ENCODE measurements at places on chromosomes 5 and 9.

DNA sequence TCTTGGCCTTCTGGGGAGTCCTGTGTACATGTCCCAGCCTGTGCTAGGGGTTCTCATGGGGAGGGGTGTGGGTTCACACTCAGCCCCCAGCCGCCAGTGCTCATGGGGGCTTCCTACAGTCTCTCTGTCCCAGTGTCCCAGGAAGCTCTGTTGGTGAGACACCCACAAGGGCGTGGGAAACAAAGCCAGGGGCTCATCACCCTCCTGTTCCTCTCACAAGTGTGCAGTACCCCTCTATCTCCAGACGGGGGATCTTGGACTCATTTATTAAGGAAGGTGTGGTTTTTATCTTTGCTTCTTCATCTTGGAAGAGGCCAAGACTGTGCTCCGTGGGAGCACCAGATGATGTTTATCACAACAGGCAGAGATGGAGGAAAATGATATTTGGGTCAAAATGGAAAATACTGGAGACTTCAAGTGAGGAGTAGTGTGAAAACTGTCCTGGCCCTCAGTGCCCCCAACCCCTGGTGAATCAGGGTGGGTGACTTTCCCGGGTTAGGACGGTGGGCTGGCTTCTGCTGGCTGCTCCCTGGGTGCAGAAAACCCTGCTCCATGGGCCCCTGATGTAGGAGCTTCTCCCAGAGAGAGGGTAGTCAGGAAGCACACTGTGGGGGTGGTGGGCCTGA lies 15.2 kb downstream of the TMEM171 start:
- DNase-seq: no peak

DNA sequence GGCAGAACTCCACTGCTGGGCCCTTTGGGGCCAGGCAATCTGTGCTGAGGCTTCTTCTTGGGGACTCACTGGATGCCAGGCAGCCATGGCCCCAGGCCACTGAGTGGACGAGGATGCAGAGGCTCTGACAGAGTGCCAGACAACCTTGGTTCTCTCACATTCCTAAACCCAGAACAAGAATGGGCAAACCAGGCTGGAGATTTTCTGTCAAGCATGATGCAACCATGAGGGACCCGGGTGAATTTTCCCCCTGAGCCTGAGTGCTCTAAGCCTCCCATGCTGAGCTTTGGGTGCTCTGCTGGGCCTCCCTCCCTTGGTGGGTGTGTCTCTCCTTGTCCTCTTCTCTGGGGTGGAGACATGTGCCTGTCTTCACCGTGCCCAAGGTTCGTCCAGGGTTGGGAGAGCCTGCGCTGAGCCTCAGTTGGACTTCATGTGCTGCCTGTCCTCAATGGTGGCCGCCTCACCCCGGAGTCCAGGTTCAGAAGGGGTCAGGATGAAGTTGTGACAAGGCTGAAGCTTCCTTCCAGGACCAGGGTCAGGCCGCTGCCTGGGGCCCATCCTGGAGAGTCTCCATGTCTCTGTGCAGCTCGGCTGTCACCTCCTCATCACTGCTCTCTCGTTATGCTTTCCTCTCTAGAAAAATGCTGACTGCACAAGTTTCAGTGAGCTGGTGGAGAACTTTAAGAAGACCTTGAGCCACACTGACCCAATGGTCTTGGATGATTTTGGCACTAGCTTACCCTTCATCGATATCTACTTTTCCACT lies 24.1 kb downstream of the PITX1 start:
- DNase-seq: no peak

DNA sequence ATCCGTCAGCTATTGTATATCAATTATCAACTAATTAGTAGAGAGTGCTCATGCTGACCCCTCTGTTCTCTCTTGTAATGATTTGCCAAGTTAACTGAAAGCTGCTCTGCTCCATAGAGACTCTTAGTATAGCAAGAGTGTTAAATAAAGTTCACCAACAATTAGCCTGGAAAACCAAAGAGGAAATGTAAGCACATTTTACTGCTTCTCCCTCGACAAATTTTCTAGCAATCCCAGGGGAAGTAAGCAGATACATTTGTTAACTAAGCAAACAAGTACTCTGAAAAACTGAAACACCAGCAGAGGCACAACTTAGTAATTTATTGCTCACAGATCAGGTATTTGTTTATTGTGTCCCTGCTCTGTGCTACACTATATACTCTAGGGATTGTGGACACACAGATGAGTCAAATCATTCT lies 162.2 kb downstream of the GLIS3 start:
- no peak for DNase-seq

DNA sequence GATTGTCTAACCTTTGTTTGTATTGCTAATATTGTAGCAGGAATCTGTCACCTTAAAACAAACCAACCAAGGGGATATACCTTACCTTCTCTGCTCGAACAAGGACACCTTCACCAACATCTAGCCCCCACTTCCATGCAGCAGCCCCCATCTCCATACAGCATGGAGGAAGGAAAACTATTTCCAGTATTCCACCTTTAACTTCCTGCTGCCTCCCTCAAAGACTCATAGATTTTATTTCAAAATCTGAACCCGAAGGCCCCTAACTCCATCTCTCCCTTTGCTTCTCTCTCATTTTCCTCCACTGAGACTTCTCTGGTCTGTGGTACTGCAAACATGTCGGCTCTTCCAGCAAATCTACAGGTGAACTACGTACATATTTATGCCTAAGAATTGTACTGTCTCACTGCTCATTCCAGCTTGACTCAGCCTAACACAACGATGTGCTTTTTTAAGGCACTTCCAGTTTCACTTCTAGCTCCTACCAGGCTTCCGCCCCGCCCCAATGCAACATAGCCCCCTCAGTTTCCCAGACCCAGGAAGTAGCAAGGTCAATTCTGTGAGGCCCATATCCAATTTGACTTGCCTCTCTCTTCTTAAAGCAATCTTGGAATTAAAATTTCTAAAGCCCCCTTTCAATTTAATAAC lies 70.7 kb upstream of the RNF38 start:
- DNase-seq: peak; percentile 63

GRCh38 chr9:98610711-98611110 lies 98.0 kb downstream of the GABBR2 start:
- DNase-seq: no peak

DNA sequence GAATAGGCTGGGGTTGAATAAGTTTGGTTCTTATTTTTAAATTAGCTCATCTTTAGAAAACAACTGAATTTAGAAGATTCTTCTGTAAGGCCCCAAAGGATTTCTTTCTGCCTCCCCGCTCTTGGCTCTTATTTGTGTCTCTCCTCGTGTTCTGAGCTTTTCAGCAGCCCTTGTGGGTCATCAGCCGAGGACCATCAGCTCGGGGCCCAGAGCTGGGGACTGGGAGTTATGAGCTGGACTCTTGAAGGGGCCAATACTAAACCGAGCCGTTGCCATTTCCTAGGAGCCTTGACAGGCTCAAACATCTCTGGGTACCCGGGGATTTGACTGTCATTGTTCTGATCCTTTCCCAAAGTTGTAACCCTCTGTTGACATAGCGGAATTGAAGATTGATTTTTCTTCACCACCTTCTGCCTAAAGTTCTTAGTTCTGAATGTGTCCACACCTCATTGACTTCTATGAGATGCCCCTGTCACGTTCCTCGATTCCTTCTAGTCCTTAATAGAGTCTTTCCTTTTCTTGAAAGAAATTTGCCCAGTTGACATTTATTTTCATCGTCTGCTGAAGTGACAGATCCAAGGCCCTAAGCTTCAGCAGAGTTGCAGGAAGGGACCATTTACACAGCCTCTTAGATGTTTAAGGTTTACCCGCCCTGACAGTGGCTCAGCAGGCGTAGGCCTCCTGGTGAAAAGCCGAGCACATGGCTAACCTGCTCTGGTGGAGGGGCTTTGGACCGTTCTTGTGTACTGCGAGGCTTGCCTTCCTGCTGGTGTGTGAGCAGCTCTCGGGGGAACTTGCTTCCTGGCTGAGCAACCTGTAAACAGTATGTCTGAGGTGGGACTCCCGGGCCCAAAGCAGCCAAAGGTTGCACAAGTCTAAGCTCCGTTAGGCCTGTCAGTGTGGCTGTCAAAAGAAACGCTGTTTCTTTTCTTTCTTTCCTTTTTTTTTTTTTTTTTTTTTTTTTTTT lies 24.0 kb downstream of the ABL1 start:
- no peak for DNase-seq

- DNase-seq: no peak
Observed at GRCh38 chr5:169294621-169295020, 6.3 kb downstream of the SLIT3 start.

DNA sequence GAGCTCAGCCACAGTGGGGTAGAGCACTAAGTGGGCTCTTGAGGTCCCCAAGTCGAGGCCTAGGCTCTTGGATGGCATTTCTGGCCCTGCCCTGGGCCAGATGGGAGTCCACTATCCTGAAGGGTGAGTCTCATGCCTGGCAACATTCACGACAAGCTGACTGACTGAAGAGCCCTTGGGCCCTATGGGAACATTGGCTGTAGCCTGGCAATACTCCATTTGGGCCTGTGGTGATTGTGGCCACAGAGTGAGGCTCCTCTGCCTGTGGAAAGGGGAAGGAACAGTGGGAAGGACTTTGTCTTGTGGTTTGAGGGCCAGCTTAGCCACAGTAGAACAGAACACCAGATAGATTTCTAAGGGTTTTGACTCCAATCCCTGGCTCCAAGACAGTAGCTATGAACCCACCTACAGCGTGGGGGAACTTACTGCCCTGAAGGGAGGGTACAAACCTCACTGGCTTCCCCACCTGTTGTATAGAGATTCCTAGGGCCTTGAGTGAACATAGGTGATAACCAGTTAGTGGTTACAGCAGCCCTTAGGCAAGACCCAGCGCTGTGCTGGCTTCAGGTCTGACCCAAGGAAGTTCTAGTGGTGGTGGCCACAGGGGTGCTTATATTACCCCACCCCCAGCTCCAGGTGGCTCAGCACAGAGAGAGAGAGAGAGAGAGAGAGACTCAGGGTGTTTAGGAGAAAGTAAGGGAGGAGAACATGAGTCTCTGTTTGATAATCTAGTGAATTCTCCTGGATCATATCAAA lies 72.4 kb downstream of the KIAA0825 start:
- DNase-seq: no peak

- DNase-seq: no peak
Observed at GRCh38 chr5:140953234-140953633, 13.0 kb upstream of the PCDHAC2 start.

DNA sequence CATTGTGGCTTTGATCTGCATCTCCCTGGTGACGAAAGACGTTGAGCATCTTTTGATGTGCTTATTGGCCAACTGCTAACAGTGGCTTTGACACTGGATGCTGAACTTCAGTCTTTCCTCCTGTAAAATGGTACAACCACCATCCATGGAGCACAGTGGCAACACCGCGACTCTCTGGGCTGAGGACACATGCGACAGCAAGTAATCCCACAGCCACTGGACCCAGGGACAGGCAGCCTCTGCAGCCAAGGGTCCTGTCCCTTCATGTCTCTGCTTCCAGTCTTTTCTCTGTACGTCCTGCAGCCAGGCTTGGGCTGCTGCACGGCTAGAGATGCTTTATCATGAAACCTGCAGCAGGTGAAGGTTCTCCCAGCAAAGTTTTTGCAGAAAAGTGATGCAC lies 83.5 kb downstream of the DAP start:
- no peak for DNase-seq

DNA sequence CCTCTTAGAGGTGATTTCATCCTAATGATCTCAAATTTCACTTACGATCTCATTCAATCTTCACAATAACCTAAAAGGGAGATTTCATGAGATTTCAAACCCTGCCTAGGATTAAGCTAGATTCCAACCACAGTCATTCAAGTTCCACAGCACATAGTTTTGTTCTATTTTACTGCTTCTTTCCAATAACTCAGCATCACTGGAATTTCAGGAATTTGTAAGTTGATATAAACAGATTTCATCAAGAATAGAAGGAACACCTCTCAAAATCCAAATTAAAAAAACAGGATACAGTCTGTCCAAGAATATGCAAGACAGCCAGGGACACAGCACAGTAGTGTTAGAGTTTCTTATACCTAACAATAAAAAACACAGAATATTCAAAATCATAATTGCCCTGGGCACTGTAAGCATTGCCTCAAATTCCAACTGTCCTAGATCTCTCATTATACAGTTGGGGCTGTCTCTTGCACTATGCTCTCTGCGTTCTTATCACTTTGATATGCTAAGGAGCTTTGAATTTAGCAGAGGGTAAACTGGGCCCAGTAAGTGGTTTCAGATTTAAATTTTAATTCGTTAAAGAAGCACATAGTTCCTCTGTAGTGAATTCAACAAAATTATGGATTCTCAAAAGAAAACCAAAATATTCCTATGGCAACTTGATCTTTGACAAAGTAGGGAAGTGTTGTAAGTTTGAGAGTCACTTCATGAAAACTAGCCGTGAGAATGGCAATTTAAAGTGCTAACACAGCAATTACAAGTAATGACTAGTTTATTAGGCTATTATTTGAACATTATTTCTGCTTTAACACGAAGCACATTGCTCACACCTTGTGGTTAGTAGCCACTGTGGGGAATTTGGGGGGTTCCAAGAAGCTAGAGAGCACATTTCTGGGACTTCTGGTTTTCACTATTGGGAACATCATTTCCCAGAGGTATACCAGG lies 478.6 kb upstream of the C9orf72 start:
- DNase-seq: no peak

GRCh38 chr5:140664359-140665119 lies at the start of gene WDR55:
WDR55 (plus strand) TSS chr5:140664904; CDS start chr5:140664913, 9 bp downstream.
- peak; percentile 96 for DNase-seq

DNA sequence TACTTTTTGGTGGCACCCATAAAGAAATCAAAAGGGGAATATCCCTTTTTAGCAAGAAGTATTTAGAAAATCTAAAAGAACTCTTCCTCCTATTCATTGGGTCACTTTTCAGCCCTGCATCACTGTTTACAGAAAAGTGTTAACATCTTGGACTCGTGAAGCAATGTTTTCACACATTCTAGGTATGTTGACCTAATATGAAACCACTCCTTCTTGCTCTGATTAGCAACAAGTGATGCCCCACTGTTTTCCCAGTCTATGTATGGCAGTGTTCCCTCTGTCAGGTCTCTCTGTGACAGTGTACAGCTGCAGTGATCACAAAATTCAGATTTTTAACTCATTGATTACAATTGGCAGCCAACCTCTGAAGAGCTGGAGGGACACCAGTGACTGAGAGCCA lies 148.2 kb upstream of the SLC12A2 start:
- no peak for DNase-seq

DNA sequence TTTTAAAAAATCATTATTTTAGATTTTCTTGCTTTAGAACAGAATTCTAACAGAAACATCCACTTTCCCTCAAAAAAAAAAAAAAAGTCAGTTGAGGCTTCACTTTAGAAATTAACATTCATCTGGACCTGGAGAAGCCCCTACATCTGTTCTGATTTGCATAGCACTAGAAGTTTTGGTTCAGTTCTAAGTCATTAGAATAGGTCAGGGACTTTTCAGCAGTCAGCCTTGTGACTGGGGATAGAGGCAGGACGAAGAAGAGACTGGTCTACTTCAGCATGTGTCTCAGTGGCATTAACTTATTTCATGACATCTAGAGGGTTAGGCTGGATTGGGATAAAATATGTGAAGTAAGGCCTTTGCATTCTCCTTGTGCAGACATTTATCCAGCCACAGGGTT lies 215.8 kb upstream of the DAB2 start:
- DNase-seq: no peak

- DNase-seq: no peak
Observed at GRCh38 chr5:128015978-128016377, 67.6 kb upstream of the SLC12A2 start.
